Stimulated activated CD4-positive, alpha-beta T cell treated with anti-CD3 and anti-CD28 coated beads, Interleukin-12 subunit alpha, Interleukin-12 subunit beta, amount 100 ng/mL, for 48 hours (primary cell): ENCODE measurements at places on chromosomes 7 and 10.

- no peak for DNase-seq
Observed at GRCh38 chr7:4820405-4820966, 41.3 kb downstream of the PAPOLB start.

DNA sequence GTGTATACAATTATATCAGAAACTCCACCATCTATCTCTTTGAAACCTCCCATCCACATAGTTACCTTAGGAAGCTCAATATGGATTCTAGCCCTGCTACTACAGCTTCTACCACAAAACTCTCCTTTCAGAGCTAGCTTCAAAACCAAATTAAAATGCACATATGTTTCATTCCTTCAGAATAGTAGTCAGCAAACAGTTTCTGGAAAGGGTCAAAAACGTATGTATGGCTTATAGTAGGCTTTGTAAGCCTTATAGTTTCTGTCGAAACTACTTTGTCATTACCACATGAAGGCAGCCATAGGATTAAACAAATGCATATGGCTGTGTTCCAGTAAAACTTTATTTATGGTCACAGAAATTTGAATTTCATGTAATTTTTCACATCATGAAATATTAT lies 155.6 kb upstream of the LAMB4 start:
- DNase-seq: no peak

DNA sequence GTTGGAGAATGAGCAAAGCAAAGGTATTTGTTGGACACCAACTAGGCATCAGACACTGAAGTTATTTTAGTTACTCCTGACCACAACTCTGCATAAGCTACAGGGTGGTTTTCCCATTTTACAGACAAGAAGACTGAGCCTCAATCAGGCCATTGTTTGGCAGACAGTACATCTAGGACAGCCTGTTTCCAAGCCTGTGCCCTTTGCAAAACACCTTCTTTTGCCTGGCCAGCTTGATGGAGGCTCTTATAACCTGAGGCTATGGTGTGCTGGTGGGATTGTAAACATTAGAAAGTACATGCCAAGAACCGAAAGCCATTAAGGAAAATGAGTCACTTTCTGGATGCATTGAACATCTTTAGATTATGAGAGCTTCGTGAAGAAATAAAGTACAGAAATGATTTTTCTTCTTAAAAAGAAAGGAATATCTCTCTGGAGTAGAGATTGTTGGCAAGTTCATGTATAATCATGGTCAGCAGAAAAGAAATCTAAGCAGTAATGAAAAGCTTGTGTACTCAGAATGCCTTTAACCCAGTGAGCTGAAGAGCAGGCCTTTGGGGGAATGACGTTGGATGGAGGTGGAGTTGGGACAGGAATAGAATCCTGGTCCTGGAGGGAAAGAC lies 140.6 kb downstream of the KIAA1217 start:
- DNase-seq: no peak

DNA sequence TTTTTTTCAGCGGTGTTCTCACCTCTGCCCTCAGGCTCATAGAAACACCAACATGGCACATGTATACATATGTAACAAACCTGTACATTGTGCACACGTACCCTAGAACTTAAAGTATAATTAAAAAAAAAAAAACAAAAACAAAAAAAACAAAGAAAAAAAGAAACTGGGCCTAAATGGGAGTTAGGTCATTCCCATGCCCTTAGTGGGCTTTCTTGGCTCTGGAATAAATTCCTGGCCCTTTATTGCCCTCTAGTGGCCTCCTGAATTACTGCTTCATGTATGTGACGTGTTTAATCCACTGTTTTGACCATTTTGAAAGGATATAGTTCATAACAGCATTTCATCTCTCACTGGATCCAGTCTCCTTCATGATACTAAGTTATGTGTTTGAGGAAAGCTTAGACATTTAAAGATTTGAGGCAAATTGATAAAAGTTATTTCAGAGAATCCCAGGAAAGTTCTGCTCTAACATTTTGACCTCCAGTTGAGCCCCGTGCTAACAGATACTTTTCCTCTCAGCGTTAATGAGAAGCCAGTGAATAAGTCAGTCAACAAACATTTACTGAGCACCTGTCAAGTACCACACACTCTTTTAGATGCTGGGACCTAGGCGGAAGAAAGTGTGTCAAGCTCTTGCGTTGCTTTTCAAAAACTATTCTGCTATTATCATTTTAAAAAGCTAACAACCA lies 54.7 kb upstream of the SYPL1 start:
- no peak for DNase-seq

- no peak for DNase-seq
Observed at GRCh38 chr7:99740573-99741440, 5.8 kb upstream of the CYP3A7 start.

DNA sequence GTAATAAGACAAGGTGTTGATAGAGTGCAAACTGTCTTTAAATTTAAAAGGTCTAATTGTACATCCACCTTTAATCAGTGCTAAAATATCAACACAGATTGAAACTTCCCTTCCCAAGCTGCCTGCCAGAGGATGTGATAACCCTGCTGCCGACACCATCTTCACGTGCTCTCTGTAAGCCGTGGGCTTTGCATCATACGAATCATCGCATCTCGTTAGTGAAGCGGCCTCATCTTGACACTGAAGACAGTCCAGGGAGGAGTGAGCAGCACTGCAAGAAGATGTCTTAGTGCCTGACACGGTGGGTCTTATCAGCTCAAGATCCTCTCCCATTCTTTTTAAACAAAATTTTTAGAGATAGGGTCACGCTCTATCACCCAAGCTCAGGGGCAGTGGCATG lies 518.8 kb downstream of the PTPRN2 start:
- no peak for DNase-seq

DNA sequence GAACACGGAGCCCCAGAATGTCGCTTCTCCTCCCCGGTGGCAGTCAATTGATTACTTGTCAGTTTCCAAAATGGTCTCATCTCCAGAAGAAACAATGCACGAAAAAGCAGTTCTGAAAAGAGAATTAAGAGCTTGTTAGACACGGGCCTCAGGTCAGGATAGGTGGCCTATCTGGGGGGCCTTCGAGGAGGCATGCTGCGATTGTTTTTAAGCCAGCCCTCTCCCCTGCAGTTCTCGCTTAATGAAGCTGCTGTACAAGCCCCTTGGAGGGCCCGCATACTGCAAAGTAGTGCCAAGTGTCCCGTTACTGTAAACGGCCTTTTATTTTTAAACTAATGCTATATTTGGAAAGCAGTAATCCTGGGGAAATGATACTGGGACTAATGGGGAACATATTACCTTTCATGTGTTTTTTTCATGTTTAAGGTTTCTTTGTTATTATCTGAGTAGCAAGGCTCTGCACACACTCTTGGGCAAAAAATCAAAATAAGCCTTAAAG lies 114.8 kb upstream of the TCF7L2 start:
- no peak for DNase-seq

DNA sequence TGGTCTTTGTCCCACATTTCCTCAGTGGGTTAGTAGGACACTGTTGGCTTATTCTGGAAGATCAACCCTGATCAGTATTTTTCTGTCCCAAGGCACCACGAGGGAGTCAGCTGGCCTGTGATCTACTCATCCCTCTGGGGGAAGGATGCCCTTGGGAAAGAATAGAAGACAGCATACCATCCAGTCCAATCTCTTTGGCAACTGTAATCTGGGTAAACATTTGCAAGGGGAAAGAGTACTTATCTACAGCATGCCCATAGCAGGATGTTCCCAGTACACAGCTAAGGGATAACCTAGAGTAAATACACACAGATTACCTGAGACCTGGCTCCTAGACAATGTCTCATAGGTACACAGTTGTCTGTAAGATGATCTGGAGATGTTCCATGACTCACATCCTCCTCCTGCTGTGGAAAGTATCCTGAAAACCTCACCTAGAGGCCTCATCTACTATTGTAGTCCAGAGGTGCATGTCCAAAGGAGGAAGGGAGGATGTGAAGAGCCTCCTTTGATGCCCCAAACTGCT lies 134.3 kb upstream of the VWC2 start:
- DNase-seq: no peak

DNA sequence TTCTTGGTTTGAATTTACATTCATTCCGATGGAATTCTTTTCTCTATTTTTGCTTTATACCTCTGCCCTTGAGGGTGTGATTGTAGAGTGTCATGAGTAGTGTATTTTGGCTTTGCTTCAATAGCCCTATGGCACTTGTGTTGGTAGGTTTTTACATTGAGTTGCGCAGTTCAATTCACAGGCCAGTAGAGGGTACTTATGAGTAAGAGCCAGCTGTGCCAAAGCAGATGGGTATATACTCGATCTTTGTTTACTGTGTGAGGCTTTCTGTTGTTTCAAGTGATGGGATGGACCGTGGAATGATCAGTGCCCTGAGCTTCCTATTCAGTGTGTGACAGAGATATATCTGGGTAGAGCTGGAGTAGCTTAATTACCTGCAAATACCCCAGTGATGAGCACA lies 4.3 kb upstream of the AKR1C3 start:
- DNase-seq: no peak

DNA sequence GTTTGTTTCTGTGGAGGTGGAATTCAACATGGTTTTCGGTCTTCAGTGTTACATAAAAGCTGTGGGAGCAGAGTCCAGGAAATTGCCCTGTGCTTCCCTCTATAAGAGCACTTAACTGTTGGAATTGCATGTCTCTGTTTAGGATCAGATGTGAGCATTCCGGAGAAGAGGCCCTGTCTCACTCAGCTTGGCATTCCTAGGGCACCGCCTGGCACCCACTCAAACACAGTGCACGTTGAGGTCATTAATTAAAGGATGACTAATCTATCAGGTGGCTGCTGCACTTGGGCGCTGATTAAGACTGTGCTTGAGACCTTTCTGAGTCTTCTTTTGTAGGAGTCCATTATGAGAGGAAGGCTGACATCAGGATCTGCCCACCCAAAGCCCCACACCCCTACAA lies 82.8 kb upstream of the VIPR2 start:
- DNase-seq: no peak

- DNase-seq: no peak
Observed at GRCh38 chr10:122655524-122656307, 43.9 kb downstream of the C10orf120 start.

GRCh38 chr7:101816595-101817470 lies 593 bp upstream of the CUX1 start:
- DNase-seq: no peak
